ENCODE measurements at places on chromosomes 13 and 19.

DNA sequence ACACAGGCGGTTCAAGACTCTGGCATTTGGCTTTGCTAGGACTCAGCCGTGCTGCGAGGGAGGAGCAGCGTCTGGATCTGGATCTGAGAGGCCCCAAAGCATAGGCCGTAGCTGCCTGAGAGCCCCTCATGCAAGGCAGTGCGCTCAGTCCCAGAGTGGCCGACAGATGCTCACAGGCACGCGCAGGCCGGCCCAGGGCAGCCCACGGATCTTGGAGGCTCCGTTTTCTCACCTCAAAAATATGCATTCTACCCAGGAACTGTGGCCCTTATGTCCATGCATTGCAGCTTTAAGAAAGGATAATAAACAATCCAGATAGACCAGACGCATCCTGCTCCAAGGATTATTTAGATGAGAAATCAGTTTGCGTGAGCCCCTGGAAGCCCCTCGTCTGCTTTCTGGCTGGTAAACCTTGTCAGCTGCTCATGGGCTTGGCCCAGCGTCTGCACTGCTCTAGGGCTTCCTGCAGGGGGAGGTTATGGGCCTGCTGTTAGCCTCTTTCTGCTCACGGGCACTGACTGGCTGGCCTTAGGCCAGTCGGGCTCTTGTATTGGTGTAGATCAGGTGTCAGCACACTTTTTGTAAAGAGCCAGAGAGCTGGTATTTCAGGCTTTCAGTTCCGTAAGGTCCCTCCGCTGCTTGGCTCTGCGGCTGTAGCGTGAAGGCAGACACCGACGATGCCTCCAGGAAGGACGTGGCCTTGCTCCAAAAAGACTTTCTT lies 24.2 kb downstream of the TEX29 start:
- DNase-seq, result peak; percentile 69

DNA sequence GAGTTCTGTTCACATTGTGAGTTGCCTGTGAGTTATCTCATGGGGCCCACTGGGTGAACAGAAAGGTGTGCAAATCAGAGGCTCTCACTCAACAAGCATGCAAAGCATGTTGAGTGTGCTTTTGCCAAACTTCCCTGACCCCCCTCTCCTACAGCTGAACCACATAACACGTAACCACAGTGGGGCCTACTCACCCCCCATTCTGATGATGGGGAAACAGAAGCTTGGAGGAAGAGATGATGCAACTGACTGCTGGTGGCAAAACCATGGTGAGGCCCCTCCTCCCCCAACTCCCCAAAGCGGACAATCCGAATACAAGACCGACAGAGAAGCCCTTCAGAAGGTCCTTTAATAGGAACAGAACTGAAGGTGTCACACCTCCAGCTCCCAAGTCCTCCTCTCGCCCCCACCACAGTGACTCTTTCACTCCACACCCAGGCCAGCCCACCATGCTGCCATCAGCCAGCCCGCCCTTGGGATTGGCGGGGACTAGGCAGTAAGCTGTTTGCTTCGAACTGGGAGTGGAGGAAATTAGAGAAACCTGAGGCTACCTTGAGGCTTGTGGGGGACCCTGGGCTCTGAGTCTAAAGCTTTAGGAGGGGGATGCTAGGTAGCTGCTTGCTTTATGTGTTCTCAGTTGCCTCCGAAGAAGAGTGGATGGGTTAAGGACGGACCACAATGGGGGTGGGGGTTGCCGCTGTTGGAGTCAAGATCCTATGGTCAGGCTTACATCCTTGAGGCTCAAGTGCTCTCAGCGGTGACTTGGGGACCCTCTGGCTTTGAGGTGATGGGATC lies 3.8 kb downstream of the ZNF784 start:
- DNase-seq, result peak; percentile 88

GRCh38 chr13:51607165-51607564 lies 22.9 kb downstream of the WDFY2 start:
- DNase-seq, result no peak

DNA sequence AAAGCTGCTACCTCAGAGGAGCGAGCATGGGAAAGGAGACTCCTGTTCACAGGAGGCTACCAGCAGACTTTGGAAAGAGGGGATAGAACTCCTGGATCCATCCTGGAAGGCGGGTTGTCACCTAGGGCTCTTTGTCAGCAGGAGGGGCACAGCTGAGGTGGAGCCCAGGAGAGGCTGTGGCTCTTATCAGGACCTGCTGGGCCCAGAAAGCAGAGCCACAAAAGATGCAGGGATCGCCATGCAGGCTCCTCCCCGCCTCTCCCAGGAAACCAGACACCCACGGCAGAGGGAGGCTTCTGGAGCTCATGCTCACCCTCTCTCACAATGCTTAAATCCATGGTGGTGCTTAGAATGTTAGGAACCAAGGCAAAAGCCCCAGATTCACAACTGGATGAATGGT lies 994.2 kb downstream of the UQCRFS1 start:
- no peak for DNase-seq

Data from fibroblast of upper back skin (primary cell).